ENCODE measurements at places on chromosomes 4 and X.

- no peak for DNase-seq
Observed at GRCh38 chrX:110251961-110252360, 65.9 kb downstream of the AMMECR1 start.

DNA sequence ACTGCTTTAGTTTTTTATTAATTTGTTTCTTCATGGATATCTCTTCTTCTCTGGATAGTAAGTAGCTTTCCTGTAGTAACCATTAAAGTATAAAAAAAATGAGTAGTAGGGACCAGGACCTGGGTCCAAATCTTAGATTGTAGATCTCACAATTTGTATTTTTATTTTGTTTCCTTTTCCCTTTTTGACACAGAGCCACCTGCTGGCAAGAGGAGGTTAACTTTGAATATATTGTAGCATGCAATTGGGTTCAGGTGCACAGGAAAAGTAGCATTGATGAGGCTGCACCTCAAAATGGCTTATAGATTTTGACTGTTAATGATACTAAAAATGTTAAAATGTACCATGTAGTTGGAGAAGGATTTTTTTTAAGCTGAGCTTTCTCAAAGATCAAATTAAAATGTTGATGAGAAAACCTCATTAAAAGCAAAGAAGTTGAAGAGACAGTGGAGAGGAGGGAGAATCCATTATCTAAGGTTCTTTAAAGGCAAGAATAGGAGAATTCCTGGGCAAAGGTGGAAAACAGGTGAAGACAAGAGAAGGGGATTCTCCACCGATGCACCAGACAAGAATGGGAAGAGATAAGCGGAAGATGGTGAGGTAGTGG lies 48.3 kb upstream of the HPGDS start:
- no peak for DNase-seq

DNA sequence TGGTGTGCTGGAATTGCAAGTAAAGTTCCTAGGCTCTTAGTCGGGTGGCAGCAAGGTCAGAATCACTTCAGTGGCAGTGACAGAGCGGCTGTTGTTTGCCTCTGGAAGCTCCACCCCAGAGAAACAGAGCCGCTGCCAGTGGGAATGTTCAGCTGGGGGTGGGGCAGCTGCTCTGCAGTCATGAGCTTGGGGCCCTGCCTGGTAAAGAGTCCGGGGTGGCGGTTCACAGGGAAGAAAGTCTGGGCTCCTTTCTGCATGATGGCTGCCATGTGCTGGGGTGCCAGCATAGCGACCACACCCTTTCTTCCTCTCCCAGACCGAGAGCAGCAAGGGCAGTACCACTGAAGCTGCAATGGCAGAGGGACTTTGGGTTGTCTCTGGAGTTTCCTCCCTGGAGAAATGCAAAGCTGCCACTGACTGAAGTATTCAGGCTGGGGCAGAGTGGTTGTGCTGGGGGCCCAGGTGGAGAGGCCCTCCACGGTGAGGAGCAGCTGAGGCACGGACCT lies 108.8 kb upstream of the CENPE start:
- DNase-seq, result no peak

GRCh38 chr4:12270546-12270945 lies 841.9 kb upstream of the HS3ST1 start:
- DNase-seq, result no peak

GRCh38 chr4:101972791-101973190 lies 182.3 kb downstream of the BANK1 start:
- no peak for DNase-seq

GRCh38 chr4:152936446-152937335 lies 568 bp downstream of the FHDC1 start:
- peak; percentile 89 for DNase-seq

Measured in chondrocyte (in vitro differentiated cells).